ENCODE measurements at places on chromosomes 12 and 14.

- DNase-seq = no peak
These were observed 12.0 kb upstream of the CELA1 start for GRCh38 chr12:51358496-51358895.

- peak; percentile 53 for DNase-seq
These were observed 229.9 kb downstream of the EFCAB11 start for GRCh38 chr14:89724628-89724960.

DNA sequence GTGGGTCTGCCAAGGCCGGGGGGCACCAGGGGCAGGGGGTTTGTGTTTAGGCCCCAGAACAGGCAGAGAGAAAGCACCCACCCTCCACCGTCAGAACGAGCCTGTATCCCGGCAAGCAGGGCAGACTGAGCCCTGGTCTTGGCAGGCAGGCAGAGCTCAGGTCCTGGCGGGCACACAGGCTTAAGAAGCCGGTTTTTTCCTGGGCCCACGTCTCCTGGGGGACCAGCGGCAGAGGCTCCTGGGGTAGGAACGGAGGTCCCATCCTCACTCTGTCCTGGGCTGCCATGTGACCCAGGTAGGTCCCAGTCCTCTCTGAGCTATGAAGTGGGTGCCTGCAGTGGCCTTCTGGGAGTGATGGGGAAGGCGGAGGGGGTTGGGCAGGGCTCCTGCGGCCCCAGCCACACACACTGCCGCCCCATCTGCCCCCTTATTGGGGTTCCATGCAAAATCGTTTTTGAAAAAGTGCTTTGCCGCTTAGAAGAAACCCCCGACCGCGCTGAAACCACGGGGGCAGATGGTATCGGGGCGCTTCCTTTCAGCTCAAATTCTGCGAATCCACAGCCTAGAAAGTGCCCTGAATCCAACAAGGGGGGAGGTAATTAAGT, 24.2 kb downstream of the SH2B3 start:
- DNase-seq = peak; percentile 61

DNA sequence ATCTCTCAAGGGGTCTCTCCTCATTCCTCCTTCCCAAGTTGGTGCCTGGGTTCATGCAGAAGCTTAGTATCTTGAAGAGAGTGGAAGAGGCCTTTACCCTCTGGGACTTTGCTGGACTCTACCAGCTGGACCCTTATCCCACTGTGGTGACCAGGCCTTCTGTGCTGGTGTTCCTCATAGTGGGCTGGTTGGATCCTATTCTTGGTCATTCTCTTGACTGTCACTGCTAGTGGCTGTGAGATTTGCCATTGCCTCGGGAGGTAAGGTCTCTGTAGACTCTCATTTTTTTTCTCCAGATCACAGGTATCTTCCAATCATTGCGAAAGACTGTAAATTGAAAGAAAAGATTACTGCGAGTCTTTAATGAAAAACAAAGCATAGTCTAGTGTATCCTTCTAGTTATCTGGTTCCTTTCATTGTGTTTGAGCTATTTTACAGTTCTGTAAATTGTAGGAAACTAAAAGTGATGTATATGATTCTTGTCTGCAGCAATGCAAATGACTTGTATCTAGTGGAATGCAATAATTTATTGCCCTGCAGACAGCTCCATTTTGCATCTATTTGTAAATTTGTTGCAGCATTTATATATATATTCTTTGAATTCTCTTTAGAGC, 217.9 kb downstream of the AEBP2 start:
- DNase-seq = no peak

DNA sequence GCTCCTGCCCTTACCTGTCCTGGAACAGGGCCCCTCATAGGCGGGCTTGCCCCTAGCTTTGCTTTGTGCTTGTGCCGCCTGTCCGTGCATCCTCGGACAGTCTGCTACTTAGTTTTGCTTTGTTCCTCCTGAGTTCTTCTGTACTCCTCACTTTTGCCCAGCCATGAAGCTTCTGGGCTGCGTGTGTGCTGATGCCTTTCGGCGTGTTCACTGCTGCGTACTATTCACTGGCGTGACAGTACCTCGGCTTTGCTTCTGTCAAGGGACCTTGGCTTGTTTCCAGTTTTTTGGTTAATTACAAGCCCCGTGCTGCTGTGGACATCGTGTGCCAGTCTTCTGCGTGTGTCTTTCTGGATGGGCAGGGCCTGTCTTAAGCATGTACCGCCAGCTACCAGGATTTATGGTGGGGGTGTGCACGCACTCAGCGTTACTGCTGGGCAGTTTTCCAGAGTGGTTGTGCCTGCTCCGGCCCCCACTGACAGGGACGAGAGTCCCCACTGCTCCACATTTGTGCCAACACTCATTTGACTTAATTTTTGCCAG, 2.5 kb downstream of the PACS2 start:
- no peak for DNase-seq

- no peak for DNase-seq
These were observed 9.0 kb upstream of the SIX1 start for GRCh38 chr14:60658211-60658690.

DNA sequence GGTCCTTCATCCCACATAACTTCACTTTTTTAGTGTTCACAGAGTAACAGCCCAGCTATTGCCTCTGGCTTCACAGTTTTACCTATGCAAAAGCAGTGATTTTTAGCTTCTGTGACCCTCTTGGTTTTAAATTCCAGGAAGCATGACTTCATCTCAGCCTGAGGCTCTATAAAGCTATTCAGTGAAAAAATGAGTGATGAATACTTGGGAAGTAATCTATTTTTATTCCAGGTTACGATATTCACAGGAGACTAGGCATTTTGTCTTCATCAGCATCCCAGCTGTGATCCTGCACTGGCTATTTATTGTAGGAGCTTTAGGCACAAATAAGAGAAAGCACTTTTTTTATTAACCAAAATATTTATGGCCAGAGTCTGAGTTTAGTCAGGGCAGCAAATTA, 164.8 kb downstream of the SNAPC1 start:
- no peak for DNase-seq

GRCh38 chr12:47346251-47347019, 266.7 kb upstream of the AMIGO2 start:
- DNase-seq = no peak

DNA sequence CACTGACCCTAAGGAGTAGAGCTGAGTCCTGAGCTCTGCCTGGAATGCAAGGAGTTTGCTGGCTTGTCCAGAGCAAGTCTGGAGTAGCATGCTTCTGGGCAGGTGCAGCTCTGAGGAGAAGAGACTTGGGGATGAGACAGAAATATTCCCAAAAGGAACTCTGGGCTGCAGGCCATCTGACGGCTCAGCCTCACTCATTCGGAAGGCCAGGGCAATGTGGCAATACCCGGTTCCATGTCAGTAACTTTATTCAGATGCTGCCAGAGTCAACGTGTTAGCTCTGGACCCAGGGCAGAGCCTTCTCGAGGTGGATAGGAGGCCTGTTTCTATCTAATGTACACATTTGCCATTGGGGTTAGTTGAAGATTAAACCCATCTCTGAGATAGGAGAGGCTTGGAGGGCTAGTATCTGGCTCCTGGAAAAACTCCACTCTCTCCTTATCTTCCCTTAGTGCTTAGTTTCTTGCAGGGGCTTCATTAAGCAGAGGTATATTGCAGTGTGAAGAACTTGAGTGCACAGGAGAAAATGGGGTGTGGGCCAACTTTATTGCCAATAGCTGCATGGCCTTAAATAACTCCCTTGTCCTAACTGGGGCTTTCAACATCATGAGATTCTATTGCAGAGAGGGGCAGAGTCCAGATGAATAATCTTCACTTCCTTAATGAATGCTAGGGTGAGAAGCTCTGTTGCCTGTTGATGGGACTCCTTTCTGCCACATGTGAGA, 65.6 kb downstream of the NTF3 start:
- no peak for DNase-seq

- DNase-seq = no peak
These were observed 218.0 kb downstream of the DPY19L2 start for GRCh38 chr12:63450334-63450733.

- no peak for DNase-seq
These were observed 190.7 kb downstream of the BCL11B start for GRCh38 chr14:99081156-99081765.

- DNase-seq = no peak
These were observed 136.1 kb upstream of the PRKD1 start for GRCh38 chr14:30063746-30064145.

DNA sequence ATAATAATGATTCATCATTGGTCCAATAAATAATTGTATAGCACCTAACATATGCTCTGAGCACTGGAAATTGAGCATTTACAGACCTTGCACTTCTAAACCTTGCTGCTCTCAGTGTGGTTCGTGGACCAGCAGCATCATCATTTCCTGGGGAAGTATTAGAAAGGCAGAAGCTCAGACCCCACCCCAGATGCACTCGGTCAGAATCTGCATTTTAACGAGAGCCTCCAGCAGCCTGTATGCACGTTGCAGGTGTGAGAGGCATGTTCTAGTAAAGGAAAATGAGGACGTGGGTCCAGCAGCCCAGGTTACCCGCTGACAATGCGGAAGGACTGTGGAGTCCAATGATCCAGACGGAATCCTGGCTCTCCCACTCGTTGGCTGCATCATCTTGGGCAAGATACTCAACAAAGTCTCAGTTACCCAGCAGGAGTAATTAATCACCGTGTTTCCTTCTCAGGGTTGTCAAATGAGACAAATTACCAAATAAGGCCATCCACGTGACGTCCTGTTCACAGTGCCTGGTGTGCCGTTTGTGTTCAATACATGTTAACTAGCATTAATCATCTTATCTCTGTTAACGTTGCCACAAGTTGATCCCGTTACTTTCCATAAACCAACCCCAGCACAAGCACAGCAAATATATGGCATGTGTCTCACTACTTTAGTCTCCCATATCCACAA, 49.2 kb upstream of the CCND2 start:
- DNase-seq = no peak

GRCh38 chr12:27467641-27468040, 21.1 kb downstream of the SMCO2 start:
- DNase-seq = no peak

GRCh38 chr14:95935228-95935822, 58.7 kb downstream of the TUNAR start:
- no peak for DNase-seq

DNA sequence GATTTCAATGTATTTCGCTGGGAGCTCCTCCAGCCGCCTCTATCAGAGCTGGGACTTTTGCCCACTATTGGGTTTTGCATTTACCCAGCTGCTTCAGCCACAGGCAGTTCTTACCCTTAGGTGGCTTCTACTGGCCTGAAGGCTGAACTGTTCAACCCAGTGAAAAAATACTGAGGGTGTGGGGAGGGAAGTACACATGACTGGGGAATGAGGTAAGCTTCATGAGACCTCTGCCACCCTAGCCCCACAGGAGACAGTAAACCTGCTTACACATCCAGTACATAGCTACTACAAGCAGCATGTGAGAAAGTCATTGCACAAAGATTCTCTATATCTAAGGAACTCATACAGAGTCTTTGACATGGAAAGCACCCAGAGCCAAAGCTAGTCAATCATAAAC, 411.1 kb downstream of the SYT1 start:
- no peak for DNase-seq

DNA sequence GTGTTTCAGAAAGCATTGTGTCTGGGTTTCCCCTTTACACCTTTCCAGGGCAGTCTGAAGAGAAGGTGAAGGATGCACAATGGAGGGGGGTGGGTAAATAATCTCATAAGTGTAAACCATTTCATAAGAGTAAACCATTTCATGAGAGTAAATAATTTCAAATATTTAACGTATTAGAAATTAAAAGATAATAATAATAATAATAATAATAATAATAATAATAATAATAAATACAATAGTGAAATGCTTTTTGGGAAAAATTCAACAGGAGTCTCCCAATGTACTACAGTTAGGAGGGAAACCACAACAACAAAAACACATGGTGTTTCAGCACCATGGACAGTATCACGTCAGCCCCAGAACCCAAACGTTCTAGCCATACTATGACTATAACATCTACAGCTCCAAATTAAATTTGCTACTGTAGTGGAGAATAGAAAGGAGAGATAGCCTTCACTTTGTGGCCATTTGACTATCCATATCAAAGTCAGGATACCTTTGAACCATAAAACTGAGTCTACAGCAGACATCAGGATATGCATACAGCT, 691.8 kb downstream of the BCL11B start:
- no peak for DNase-seq

- no peak for DNase-seq
These were observed 80.5 kb upstream of the PCED1B start for GRCh38 chr12:46998811-46999368.

GRCh38 chr12:998020-998874, 7.2 kb downstream of the ERC1 start:
- DNase-seq = no peak

GRCh38 chr14:39175445-39176262, 600 bp downstream of the PNN start:
- DNase-seq = peak; percentile 2

GRCh38 chr12:87815771-87816585, 213.2 kb downstream of the C12orf50 start:
- no peak for DNase-seq

- peak; percentile 63 for DNase-seq
These were observed 521 bp downstream of the CDK2AP1 start for GRCh38 chr12:123271001-123271668.

DNA sequence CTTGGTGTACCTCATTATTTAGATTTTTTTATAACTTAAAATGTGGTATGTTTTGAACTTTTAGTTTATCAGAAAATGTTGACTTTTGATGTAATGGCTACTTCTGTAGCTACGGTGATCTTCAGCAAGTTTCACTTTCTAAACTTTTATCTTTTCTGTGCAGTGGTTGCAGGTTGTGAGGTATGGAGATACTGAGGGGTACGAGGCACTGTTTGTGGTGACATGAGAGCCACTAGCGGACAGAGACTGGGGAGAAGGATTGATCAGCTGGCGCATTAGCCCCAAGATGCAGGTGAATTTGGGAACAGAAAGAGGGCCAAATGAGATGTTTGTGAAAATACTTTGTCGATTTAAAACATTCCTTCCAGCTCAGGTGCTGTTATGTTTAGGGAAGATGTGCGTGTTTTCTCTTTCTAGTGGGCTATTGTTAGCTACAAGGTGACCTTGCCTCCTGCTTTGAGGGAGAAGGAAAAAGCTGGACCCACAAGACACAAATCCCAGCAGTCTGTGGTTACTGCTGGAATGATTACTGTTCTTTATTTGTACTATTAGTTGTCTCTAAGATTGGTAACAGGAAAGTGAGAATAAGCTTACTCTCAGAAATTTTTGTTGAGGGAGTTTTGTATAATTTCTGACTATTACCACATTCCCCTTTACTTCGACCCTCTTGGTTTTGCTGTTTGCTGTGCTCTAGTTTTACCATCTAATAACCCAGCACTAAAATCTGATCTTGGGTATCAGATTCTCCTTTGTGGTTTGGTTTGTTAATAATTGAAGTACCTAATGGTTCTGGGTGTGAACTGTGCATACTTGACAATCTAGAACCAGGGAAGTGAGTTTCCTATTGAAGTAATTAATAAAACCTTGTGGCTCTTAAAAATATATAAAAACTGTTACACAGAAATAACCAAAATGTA, 61.7 kb downstream of the FBXO34 start:
- peak; percentile 26 for DNase-seq

DNA sequence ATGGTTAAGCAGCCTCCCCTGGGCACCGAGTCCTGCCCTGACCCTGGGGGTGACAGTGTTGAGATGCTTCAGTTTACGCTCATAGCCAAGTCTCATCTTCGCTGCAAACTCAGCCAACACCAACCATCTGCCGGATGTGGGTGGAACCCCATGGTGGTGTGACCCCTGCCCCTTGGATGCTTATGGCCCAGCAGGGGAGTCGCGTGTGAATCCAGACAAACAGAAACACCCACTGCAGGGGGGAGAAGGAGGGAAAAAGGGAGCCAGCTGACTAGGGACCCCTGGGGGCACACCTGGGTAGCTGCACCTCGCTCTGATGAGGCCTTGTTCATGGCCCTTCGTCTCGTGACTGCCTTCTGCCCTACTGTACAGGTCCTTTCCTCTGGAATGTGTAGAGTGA, 23.8 kb downstream of the AACS start:
- no peak for DNase-seq
